Muscle of leg (tissue), 16 donors: ENCODE measurements at places on chromosomes 4 and X.

DNA sequence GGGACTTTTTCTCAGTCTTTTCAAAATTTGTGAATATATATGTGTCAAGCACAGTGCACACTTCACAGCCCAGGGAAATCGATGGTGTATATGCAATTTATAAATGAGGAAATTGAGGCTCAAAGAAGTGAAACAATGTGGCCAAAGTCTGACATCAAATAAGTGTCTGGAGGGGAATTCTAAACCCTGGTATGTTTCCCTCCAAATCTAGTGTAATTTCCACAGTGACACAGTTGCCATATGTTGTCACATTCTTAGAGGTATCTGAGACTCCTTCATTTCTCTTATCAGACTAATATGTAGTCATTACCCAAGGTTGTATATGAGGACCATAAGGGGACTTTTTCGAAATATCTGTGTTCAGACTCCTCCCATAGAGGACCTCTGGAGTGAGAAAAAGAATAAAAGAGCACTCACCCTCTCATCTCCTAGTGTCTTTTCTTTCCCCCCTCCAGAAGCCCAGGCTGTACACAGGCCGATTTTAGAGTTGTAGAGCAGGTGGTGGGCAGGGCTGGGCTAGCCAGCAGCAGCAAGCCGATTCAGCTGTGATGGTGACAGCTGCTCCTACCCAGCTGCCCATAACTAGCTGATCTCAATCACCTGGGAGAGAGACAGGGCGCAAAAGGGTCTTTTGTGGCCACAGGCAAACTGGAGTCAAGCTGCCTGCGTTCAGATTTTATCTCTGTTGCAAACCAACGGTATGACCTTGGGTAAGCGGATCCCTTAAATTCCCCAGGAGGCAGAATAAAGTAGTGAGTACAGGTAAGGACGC lies 55.1 kb downstream of the CLCN5 start:
- peak; percentile 82 for DNase-seq

GRCh38 chr4:2835978-2836377 lies 7.7 kb upstream of the ADD1 start:
- DNase-seq, result no peak

- no peak for DNase-seq
These were observed 121.7 kb downstream of the RBM47 start for GRCh38 chr4:40507977-40508376.

GRCh38 chr4:2253160-2254084 lies 8.5 kb downstream of the MXD4 start:
- peak; percentile 1 for DNase-seq

- no peak for DNase-seq
These were observed 60.2 kb downstream of the MAOB start for GRCh38 chrX:43822014-43822413.

GRCh38 chrX:111376897-111377578 lies 35.0 kb downstream of the DCX start:
- peak; percentile 74 for DNase-seq

DNA sequence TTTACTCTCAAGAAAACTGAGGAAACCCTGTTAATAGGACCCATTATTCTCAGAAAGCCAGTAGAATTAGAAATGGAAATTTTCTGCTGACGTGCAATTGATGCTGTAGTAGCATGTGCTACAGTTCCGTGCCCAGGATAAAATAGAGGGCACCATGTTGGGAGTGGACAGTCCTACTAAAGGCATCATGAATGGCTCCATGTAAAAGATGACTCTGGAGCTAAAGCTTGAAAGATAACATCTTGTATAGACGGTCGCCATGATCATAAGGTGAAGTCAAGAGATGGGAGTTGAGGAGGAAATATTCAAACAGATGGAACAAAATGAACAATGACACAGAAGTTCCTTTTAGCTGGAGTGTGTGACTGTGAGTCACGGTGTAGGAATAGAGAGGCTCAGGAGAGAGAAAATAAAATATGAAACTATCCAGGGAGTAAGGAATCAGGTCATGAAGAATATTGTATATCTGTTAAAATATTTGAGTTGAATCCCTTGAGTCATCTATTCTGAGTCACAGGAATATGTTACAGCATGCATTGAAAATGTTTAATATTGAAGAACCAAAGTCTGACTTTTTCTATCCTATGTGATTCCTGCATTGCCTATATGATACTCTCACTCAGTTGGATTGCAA lies 31.8 kb downstream of the ANXA10 start:
- DNase-seq, result peak; percentile 1

DNA sequence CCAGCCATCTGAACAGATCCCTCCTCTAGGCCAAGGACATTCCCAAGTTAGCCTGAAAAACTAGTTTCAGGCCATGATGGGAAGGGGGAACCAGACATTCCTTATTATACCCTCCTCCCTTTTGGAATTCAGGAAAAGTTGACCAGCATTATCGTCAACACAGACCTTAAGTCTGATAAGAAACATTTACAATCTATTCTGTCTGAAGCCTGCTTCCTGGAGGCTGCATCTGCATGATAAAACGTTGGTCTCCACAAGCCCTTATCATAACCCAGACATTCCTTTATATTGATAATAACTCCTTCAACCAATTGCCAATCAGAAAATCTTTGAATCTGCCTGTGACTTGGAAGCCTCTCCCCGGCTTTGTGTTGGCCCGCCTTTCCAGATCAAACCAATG lies 44.3 kb downstream of the EFHC2 start:
- no peak for DNase-seq

DNA sequence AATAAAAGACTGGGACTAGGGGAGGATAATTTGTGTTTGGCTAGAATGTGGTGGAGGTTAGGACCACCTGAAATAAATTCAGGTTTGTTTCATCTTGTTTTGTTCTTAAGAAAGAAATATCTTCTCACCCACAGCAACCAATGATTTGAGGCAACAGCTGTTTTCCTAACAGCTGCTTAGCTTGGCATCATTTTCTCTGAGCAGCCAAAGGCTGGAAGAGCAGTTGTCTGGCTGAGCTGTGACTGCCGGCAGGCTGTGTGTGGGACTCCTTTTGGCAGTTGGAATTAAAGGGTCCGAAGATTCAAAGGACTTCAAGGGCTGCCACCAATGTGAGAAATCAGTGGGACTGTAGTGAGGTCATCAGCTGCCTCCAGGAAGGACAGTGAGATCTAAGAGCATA lies 5.0 kb downstream of the TRIM75 start:
- DNase-seq, result peak; percentile 89

GRCh38 chr4:17704020-17704650 lies 77.3 kb downstream of the FAM184B start:
- DNase-seq, result no peak

- no peak for DNase-seq
These were observed 61.6 kb upstream of the MTMR8 start for GRCh38 chrX:64456828-64457227.

- no peak for DNase-seq
These were observed 35.8 kb downstream of the CLDN22 start for GRCh38 chr4:183284258-183284785.

- DNase-seq, result no peak
These were observed 402.8 kb upstream of the NWD2 start for GRCh38 chr4:36841583-36842326.

DNA sequence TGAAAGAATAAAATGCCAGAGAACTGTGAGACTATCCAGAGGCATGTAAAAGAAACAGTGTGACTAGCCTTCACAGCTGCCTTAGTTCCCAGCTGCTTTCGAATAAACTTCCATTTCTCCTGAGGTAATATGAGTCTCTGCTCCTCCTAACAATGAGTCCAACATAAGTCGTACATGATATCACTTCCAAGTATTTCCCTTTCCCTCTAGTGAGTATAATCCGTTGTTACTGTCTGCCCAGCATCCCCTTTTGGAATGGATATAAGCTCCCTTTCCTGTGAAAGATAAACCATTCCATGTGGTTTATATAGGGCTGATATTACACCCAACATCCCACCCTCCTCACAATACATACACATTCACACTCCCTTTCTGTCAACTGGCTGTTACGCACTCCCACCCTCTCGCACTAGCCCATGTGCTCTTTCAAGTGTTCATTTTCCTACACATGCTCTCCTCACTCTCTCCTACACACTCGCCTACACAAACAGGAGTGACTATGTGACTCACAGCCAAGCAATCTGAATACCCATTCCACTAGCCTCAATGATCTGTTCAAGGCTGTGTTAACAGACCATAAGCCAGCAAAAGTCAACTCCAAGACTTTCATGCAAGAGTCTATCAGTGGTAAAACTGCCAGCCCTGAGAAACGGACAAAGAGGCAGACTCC lies 5.0 kb downstream of the NAF1 start:
- DNase-seq, result peak; percentile 37

- peak; percentile 44 for DNase-seq
These were observed 1.0 kb downstream of the PGRMC2 start for GRCh38 chr4:128286474-128287058.

- no peak for DNase-seq
These were observed 82.9 kb downstream of the OR13H1 start for GRCh38 chrX:131626681-131627296.

- DNase-seq, result peak; percentile 71
These were observed 185.5 kb downstream of the PTTG2 start for GRCh38 chr4:38145741-38146140.

GRCh38 chr4:152195888-152196287 lies 340.0 kb downstream of the FBXW7 start:
- DNase-seq, result no peak

DNA sequence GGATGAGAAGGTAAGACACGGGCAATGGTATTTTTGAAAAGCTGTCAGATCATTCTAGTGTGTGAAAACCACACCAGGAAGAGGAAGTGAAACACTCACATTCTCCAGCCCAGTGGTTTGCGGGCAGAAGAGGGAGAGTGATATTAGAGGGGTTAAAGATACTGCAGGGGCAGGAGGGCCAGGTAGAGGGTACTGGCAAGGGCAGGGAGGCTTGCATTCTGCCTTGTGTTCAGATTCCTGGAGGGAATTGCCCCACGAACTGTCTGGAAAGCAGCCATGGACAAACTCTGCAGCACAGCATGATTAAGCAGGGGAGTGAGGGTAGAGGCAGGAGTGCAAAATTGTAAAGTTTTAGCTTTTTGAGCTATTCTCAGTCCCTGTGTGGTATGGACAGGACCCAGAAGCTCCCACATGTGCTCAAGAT lies 30.9 kb downstream of the NIPAL1 start:
- DNase-seq, result peak; percentile 22

GRCh38 chrX:13001961-13002671 lies 27.2 kb downstream of the TMSB4X start:
- DNase-seq, result no peak

GRCh38 chr4:108001540-108002135 lies 11.9 kb downstream of the HADH start:
- no peak for DNase-seq

DNA sequence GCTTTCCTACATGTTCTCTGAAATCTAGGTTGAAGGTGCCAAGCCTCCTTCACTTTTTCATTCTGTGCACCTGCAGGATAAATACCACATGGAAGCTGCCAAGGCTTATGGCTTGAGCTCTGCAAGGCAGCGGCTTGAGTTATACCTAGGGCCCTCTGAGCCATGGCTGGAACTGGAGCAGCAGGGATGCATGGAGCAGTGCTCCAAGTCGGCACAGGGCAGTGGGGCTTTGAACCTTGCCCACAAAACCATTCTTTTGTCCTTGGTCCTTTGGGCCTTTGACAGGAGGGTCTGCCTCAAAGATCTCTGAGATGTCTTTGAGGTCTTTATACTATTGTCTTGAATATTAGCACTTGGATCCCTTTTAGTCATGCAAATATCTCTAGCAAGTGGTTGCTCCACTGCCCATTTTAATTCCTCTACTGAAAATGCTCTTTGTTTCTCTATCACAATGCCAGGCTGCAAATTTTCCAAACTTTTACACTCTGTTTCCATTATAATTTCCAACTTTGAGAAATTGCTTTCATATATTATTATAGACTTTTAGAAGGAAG lies 536.2 kb upstream of the KLHL4 start:
- no peak for DNase-seq

DNA sequence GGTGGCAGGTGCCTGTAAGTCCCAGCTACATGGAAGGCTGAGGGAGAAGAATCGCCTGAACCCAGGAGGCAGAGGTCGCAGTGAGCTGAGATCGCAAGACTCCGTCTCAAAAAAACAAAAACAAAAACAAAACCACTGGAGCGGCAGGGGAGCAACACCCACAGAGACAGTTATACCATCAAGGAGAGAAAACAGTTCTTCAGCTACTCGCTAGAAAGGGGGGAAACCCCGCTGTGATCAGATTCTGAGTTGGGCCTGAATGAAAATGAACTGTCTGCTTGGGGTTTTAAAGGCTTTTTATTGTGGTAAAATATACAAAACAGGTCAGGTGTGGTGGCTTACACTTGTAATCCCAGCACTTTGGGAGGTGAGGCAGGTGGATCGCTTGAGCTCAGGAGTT lies 16.8 kb upstream of the IRAK1 start:
- no peak for DNase-seq

- DNase-seq, result no peak
These were observed 39.1 kb downstream of the VSIG4 start for GRCh38 chrX:66000628-66001272.

DNA sequence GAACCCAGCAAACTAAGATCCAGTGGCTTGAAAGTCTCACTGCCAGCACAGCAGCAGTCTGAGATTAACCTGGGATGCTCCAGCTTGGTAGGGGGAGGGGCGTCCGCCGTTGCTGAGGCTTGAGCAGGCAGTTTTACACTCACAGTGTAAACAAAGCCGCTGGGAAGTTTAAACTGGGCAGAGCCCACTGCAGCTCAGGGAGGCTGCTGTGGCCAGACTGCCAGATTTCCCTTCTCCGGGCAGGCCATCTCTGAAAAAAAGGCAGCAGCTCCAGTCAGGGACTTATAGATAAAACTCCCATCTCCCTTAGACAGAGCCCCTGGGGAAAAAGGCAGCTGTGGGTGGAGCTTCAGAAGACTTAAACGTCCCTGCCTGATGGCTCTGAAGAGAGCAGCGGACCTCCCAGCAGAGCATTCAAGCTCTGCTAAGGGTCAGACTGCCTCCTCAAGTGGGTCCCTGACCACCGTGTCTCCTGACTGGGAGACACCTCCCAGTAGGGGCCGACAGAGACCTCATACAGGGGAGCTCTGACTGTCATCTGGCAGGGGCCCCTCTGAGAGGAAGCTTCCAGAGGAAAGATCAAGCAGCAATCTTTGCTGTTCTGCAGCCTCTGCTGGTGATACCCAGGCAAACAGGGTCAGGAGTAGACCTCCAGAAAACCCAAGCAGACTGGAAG lies 45.1 kb upstream of the CDX4 start:
- DNase-seq, result no peak

DNA sequence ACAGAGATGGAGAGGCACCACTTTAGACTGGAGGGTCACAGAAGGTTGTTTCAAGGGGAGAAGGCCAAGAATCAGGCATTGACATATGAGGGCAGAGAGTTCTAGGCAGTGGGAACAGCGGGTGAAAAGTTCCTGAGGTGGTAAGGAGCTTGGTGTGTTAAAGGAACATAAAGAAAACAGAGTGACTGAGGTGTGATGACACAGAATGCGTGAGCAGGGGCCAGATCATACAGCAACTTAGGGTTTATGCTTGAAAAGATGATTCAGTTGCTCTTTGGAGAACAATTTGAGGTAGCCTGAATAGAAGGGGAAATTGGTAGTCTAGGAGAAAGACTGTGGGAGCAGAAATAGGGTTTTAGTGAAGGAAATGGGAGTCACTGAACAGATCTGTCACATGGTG lies 179.2 kb downstream of the AMELX start:
- no peak for DNase-seq
